ENCODE measurements at places on chromosomes 4 and X.

DNA sequence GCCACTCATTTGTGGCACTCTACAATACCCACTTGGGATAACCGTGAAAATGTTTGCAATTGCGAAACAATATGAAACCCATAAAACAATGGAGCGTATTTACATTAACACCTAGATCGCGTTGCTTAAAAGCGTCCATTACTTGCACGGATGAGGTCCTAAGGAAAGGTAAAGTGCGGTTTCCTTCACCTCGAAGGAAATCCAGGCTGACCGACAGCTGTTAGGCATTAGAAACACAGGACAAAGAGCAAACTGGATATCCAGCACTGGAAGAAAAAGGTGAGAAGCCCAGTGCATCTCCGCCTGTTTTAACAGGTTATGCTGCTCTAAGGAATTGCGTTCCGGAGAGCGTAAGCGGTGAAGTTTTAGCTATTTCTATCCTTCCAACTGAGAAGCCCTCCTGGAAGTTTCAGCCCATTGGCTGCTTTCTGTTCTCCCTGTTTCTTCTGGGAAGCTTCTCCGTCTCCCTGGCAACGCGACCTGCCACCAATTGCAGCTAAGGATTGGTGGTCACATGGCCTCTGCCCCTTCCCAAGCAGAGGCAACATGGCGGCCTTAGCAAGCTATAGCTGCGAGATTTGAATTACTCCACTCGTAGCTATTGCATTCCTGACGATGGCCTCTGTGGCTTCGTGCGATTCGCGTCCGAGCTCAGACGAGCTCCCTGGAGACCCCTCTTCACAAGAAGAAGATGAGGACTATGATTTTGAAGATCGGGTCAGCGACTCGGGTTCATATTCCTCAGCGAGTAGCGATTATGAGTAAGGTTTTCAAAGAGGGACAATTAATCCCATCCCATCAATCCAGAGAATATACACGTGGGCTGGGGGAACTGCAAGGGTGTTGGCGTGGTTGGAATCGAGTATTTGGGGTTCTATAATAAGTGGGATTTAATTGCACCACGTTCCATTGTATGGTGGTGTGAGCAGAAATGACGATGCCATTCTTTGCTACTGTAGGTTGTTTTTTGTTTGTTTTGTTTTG, at the start of gene INTU:
TSS of gene INTU (plus strand) at position 538 of the 984 bp plus-strand sequence. CDS start at position 616, 78 bp downstream.
- no peak for DNase-seq

GRCh38 chr4:102174719-102175189, 170.5 kb downstream of the SLC39A8 start:
- no peak for DNase-seq

- DNase-seq: no peak
Measured at GRCh38 chrX:20522420-20522819, 255.7 kb upstream of the RPS6KA3 start.

- peak; percentile 79 for DNase-seq
Measured at GRCh38 chr4:128565565-128566186, 243.8 kb upstream of the JADE1 start.

- peak; percentile 75 for DNase-seq
Measured at GRCh38 chr4:138576684-138577083, 334.5 kb upstream of the SLC7A11 start.

- DNase-seq: no peak
Measured at GRCh38 chr4:156762851-156763250, 208.7 kb downstream of the PDGFC start.

DNA sequence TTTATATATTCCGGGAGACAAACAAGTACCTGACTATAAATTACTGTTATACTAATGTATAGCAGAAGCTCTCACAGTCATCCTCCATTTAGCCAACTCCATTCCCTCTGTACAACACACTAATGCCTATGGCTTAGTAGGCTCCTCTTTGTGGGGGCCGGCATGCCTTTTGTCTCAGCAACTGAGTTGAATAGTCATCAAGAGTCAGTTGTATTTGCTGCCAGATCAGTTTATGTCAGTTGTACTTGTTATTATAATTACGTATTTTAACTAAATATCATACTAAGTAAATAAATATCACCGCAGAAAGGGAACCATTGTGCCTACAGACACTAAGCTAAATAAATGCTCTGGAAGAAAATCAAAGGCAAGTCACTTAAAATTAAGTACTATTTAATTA, 9.9 kb downstream of the PRMT9 start:
- no peak for DNase-seq

DNA sequence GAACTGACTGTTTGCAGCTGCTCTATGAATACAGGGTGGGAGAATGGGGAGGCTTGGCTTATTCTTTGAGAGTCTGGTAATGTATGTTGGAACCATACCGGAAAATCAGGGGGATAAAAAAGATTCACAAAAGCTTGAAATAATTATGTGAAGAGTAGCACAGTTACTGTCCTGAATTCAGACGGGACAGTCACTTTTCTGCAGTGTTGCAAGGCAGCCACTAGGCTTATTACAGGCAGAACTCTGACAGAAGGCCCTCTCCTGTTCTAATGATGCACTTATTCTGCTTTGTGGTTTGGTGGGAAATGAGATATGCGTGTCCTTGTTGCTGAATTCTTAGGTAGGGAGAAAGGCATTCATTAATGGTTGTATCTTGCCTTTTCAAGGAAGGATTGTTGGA, 37.2 kb downstream of the GUCY1B1 start:
- peak; percentile 92 for DNase-seq

GRCh38 chr4:183202523-183202922, 103.5 kb downstream of the WWC2 start:
- no peak for DNase-seq

- no peak for DNase-seq
Measured at GRCh38 chr4:33088713-33089112, 2368.5 kb downstream of the PCDH7 start.

DNA sequence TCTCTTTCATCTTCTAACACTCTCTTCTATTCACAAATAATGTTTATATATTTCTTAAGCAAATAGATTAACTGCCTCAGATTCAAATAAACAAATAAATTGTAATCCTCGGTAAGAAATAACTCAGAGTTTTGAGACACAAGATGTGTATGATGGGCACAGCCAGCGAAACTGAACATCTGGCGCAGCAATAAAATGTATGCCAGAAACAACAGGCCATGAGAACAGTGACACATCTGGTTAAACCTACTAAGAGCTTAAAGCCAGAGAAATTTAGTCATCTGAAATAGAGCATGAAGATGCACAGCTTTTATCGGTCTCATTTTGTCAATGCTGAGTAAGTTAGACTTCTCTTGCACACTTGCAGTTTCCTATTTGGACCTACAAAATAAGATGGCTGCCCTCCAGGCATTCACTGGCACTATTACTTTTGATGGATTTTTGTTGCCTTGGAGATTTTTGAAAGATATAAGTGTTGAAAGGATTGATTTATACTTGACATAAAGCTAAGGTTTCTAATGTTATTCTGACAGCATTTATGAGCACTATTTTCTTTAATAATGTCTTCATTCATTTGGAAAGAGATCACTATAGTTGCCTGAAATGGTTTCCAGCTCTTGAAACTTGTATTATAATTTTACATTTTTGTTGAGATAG, 1444.0 kb downstream of the PCDH18 start:
- DNase-seq: no peak

GRCh38 chr4:13920901-13921300, 293.4 kb upstream of the BOD1L1 start:
- DNase-seq: no peak

- DNase-seq: no peak
Measured at GRCh38 chr4:114649908-114650307, 51.3 kb downstream of the UGT8 start.

GRCh38 chr4:71255976-71256375, 82.8 kb upstream of the SLC4A4 start:
- no peak for DNase-seq

DNA sequence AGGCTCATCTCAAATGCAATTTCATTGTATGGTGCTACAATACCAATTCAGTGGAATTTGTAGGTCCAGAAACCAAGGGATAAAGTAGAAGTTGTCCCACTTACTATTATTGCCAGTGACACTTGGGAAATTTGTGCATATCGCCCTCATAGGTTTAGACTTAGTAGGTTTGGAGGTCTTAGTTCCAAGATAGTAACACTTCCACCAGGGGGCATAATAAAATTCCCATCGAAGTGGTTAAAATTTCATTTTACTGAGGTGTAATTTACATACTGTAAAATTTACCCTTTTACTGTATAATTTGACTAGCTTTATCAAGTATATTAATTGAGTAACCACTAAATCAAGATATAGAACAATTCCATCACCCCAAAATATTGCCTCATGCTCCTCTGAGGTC, 174.6 kb downstream of the INPP4B start:
- peak; percentile 44 for DNase-seq

- no peak for DNase-seq
Measured at GRCh38 chr4:125016892-125017299, 297.9 kb upstream of the FAT4 start.

- DNase-seq: no peak
Measured at GRCh38 chrX:152823657-152824056, 6.9 kb downstream of the CETN2 start.

- DNase-seq: no peak
Measured at GRCh38 chr4:10530137-10530786, 73.0 kb upstream of the ZNF518B start.

GRCh38 chr4:167715176-167715575, 377.2 kb upstream of the ANXA10 start:
- no peak for DNase-seq

- no peak for DNase-seq
Measured at GRCh38 chr4:16669036-16669435, 229.4 kb downstream of the LDB2 start.

GRCh38 chrX:155216940-155217440, 730 bp downstream of the VBP1 start:
- DNase-seq: peak; percentile 50

GRCh38 chrX:32495855-32496254, 715.5 kb downstream of the DMD start:
- no peak for DNase-seq

DNA sequence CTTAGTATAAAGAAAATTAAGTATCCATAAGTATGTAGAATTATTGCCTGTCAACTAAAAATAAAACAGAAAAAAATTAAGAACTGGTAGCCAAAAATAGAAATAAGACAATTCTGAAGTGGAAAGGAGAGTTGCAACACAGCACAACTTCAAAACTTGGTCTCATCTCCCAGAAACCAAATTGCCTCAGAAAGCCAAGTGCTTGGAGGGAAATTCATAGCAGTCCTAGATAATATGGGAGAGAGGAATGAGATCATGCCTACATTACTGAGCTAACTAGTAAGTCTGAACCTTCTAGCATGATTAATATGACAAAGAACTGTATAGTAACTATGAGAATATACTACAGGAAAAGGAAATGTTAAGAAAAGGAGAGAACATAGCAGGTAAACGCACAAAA, 256.5 kb downstream of the LDB2 start:
- DNase-seq: no peak

- DNase-seq: no peak
Measured at GRCh38 chr4:86529436-86529835, 64.7 kb upstream of the PTPN13 start.

- DNase-seq: peak; percentile 84
Measured at GRCh38 chr4:25769251-25769650, 93.5 kb downstream of the SEL1L3 start.

- DNase-seq: no peak
Measured at GRCh38 chr4:60885011-60885410, 315.1 kb upstream of the ADGRL3 start.

GRCh38 chr4:2350982-2351381, 67.5 kb downstream of the ZFYVE28 start:
- DNase-seq: no peak

- DNase-seq: peak; percentile 73
Measured at GRCh38 chr4:791898-792625, 33.9 kb downstream of the CPLX1 start.

- peak; percentile 47 for DNase-seq
Measured at GRCh38 chrX:56503941-56504673, 59.3 kb upstream of the UBQLN2 start.

GRCh38 chr4:119733431-119733830, 104.8 kb upstream of the PDE5A start:
- no peak for DNase-seq

- no peak for DNase-seq
Measured at GRCh38 chr4:86818211-86818610, 31.0 kb downstream of the SLC10A6 start.

DNA sequence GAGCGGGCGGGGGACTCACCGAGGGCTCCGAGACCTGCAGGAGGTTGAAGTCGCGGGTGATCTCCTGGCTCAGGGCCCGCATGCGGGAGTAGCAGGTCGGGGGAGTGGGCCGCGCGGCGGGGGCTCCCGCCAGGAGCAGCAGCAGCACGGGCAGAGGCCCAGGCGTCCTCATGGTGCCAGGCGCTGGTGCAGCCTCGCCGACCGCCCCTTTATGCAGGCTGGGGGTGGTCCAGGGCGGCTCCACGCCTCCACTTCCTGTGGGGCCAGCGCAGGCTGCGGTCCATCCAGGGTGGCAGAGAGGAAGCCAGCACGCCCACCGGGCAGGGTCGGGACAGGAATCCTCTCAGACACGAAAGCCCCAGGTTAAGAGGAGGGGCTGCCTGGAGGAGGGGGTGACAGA, at the start of gene CYTL1:
TSS of gene CYTL1 (minus strand) at position 185 of the 400 bp plus-strand sequence. CDS start at position 172, 13 bp downstream.
- DNase-seq: peak; percentile 9

DNA sequence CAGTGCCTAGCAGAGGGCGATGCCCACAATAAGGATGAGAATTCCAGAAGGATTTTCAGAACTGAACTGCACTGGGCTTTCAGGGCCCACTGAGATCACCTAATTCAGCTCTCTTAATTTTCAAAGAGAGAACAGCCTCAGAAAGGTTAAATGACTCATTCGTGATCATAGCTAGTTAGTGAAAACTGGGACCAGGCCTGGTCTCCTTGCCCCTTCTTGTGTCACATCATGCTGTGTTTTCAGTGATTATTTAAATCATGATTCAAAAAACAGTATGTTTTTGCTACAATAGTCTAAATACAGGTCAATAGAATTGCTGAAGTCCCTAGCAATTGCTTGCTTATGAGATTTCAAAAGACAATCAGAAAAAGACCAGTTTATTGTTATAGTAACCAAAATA, 136.4 kb upstream of the PLAC1 start:
- DNase-seq: no peak

GRCh38 chr4:85842540-85842939, 367.6 kb downstream of the ARHGAP24 start:
- DNase-seq: no peak

GRCh38 chrX:14528629-14529289, 577 bp upstream of the GLRA2 start:
- peak; percentile 88 for DNase-seq

- no peak for DNase-seq
Measured at GRCh38 chr4:19301527-19301926, 950.2 kb upstream of the SLIT2 start.

- DNase-seq: no peak
Measured at GRCh38 chrX:30228526-30228925, 1.9 kb upstream of the MAGEB3 start.

GRCh38 chr4:176780995-176781738, 11.6 kb downstream of the VEGFC start:
- DNase-seq: no peak

DNA sequence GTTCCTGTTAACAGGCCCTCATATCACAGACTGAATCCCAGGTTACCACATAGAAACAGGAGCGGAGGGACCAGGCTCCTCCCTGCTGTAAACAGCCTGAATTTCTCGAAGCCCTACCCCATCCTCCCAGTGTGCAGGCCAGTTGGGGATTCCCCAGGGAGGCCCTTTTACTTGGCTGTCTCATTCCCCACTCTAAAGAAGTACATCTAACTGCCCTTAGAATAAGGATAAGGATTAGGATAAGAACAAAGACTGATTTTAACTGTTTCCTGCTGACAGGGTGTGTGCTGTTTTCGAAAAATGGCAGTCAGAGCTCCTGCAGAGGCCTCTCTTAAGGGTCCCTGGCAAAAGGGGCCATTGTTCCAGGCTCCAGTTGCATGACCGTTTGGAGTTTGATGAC, 133.7 kb downstream of the PAPSS1 start:
- DNase-seq: no peak

Data from Karpas-422 (cell line).